T-helper 22 cell (primary cell): ENCODE measurements at places on chromosomes 16 and 17.

DNA sequence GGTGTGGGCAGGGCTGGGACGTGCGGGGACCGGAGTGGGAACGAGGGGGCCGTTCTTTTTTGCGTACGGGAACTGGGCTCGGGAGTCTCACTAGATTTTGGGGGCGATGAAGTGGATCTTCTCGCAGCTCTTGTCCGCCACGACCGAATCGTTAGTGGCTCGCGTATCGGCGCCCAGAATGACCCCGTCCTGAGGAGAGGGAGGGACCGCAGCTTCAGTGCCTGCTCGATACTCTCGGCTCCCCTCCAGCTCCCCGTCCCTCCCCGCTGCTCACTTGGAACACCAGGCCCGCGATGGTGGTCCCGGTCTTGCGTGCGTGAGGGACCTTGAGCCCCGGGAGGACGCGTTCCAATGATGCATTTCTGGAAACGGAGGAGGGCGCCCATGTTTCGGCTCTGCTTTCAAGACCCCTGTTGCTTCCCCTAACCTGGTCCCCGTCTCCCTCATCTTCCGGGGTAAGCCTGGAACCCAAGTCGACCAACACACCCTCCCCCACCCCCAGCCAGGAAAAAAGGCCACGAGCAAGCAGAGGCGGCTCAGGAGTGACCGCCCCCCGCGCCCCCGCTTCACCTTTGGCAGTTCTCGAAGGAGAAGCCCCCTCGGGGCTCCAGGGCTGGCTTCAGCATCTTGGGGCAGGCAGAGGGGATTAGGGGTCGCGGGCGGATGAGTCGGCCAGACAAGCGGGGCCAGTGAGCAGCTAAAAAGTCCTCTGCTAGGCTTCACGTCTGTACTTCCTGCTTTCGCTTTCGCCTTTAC is at the start of gene PSMB10:
PSMB10 (minus strand) TSS at position 727 of the 756 bp plus-strand sequence; CDS start at position 626, 101 bp downstream.
- DNase-seq, result no peak

- DNase-seq, result no peak
These were observed 11.4 kb downstream of the HLF start for GRCh38 chr17:55275894-55276804.

GRCh38 chr17:81804559-81805399 is 829 bp downstream of the GCGR start:
- no peak for DNase-seq

- DNase-seq, result no peak
These were observed 18.2 kb upstream of the RASL10B start for GRCh38 chr17:35713069-35713728.

GRCh38 chr17:78583091-78583490 is 5.9 kb upstream of the DNAH17 start:
- DNase-seq, result no peak
